Dorsolateral prefrontal cortex (tissue), 122 donors: ENCODE measurements at places on chromosomes 6 and 20. TPM values are rescaled to one million over a fixed set of nuclear protein-coding genes. Genes with fewer than 3 reads are reported as not detected.

MAP3K4 gene
- total RNA-seq: 79.1 TPM

VGLL2 gene
- not detected for total RNA-seq

PAX1 gene
- total RNA-seq: not detected

CRISP2 gene
- not detected for total RNA-seq

MAP1LC3A gene
- 181 TPM for total RNA-seq

PDE7B gene
- 14.9 TPM for total RNA-seq

PRSS16 gene
- 5.5 TPM for total RNA-seq

SLC22A2 gene
- total RNA-seq: not detected
